Activated T-cell treated with anti-CD3 and anti-CD28 coated beads for 4 hours (primary cell): ENCODE measurements at places on chromosomes 2 and 18.

DNA sequence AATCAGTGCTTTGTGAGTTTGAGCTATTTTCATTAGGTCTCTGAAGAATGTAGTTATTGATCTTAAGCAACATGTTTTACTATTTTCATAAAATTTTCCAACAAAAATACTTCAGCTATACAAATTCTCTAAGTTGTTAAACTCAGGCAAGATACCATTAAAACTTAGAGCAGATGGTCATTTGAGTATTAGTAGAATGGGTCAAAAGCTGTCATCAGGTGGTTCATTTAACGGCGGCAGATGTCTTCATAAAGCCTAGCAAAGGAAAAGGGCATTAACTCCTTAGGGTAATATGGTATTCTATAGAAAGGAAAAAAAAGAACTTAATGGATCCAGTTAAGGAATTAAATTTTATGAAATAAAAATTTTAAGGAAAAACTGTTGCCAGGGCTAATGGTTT, 19.2 kb downstream of the MIB1 start:
- DNase-seq = no peak

DNA sequence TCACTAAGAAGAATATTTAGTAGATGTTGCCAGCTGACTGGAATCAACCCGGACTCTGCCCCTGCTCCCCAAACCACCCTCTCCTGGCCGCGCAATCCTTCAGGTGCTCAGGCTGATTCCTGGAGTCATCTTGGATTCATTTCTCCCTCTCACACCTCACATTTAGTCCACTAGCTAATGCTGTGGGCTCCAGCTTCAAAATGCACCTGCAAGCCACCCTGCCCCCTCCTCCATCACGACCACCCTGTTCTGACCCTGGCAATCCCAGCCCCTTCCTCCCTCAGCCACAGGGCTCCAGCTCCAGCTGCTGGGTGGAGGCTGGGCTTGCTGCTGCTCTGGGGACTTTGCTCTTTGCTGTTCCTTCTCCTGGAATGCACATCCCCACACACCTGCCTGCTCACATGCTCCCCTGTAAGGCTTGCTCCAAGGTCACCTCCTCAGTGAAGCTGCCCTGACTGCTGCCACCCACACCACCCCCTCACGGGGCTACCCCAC, 61.3 kb upstream of the SH3RF3 start:
- no peak for DNase-seq

GRCh38 chr18:77008006-77008405, 124.6 kb downstream of the MBP start:
- no peak for DNase-seq

- DNase-seq = no peak
Observed at GRCh38 chr2:203605302-203605701, 70.2 kb upstream of the RAPH1 start.

- no peak for DNase-seq
Observed at GRCh38 chr2:47422016-47422415, 19.1 kb downstream of the MSH2 start.

GRCh38 chr2:128103407-128103806, 12.4 kb downstream of the UGGT1 start:
- DNase-seq = no peak

DNA sequence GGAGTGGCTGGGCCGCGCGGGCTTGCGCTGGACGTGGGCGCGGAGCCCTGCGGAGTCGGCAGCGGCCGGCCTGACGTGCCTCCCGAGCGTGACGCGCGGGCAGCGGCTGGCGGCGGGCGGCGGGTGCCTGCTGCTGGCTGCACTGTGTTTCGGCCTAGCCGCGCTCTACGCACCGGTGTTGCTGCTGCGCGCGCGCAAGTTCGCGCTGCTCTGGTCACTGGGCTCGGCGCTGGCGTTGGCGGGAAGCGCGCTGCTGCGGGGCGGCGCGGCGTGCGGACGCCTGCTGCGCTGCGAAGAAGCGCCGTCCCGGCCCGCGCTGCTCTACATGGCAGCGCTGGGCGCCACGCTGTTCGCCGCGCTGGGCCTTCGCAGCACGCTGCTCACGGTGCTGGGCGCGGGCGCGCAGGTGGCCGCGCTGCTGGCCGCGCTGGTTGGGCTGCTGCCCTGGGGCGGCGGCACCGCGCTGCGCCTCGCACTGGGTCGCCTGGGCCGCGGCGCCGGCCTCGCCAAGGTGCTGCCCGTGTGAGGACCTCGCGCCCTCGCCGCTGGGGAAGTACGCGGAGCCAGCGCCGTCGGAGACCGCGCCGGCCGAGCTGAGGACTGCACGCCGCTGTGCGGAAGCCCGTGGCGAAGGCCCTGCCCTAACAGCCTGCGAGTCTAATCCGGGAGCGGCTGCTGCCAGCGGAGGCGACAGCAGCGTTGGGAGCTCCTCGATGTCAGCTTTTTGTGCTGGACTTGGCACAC, 526 bp downstream of the SFT2D3 start:
- peak; percentile 64 for DNase-seq

DNA sequence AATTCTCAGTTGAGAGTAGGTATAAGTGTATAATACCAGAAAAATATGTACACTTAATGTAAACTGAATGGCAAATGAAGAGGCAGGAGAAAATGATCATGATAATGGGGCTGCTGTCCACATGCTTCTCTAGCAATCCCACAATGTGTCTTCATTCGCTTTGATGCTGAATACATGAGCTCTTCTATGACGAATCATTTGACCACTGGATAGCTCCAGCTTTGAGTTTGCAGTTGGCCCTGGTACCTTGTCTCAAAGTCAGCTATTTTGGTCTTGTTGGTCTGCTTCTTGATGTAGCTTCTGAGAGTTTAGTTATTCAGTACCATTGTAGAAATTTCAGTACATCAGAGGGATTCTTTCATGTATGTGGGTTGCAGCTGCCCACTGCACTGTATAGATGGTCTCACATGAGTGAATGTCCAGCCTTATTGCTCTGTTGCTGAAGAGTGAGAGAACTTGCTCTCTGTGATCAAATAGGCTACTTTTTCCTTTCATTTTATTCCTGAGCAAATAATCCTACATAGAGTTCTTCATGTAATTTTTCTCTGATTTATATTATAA, 105.1 kb downstream of the TTC27 start:
- DNase-seq = no peak

- no peak for DNase-seq
Observed at GRCh38 chr2:231655894-231656293, 52.4 kb upstream of the PTMA start.

GRCh38 chr18:79518683-79519128, 123.0 kb downstream of the NFATC1 start:
- no peak for DNase-seq

DNA sequence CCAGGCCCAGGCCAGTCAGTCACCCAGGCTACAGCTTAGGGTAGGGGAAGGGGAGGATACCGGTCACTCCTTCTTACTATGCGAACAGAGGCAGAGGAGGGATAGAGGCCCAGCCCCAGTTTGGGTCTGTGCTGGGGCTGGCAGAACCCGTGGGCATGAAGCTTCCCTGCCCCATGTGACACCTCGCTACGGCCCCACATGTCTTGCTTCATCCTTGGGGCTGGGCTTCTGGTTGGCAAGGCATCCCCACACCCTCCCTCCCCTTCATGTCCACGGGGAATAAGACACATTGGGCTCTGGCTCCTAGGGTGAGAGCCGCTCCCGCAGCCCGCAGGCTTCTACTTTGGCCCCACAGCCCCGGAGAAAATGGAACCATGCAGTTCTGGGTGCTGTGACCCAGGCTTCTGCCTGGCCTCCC, 32.4 kb downstream of the HS1BP3 start:
- no peak for DNase-seq

DNA sequence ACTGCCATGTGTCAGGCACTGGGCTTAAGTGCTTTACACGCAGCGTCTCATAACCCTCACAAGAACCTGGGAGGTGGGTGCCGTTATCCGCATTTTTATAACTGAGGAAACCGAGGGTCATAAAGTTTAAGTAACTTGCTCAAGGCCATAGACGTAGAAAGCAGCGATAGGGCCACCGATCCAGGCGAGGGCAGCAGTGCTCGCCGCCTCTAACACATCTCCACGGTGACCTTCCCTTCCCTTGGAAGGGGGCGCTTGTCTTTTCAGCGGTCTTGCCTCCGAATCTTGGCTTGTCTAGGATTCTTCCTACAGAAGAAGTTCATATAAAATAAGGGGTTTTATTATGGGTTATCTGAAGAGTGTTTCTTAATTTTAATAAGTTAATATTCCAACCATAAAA, 186.6 kb downstream of the GBX2 start:
- no peak for DNase-seq

DNA sequence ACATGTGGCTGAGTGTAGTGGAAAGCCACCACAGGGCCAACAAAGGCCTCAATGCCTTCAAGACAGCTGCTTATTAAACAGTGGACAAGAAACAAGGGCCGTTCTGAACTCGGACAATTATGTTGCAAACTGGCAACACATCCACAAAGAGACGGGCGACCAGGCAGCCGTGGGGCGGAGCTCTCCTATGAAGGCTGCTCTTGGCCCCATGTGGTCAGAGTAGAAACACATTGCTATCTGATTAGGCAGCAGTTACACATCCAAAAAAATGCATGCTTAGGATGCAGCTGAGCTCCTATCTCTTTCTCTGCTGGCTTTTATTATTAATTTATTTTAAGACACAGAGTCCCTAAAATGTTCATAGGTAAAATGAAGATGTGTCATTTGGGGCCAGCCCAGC, 163.4 kb downstream of the TMEM163 start:
- no peak for DNase-seq

- no peak for DNase-seq
Observed at GRCh38 chr2:218374795-218375194, 7.3 kb upstream of the SLC11A1 start.

DNA sequence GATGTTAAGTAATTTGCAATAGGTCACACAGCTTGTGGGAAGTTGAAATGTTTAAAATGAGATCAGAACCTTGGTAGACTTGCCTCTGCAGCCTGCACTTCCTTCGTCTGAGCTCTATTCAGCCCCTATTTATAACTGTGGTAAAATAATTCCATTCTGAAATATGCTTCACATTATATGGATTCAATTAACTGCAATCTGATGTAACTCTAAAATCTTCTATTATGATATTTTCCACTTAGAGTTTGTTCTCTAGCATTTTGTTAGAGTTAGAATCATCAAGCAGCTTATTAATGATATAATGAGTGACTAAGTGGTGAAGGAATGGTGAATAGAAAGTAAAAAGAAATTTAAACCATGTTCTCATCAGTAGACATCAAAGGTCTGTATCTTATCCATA, 139.6 kb upstream of the ARHGAP28 start:
- no peak for DNase-seq

DNA sequence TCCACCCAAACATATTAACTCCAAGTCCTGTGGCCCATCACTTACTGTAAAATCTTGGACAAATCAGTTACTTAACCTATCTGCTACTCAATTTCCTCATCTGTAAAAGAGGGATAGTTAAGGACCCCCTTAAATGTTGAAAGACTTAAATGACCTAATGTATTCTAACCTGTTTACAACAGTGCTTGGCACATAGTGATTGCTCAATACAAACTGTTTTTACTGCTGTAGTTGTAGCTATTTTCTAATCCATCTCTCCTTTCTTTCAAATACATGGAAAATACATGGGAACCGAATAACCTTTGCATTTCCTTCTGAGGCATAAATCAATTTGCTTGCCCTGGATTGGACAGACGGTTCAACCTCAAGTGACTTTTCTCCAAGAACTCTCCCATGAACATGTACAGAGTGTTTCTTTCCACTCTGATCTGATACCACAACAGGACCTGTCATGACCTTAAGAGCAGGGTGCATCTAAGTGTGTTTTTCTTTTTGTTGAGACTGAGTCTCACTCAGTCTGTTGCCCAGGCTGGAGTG, 2.7 kb downstream of the LNPK start:
- no peak for DNase-seq

- DNase-seq = no peak
Observed at GRCh38 chr2:63049211-63049969, 1.2 kb upstream of the OTX1 start.
